ENCODE measurements at places on chromosomes 7 and 10. TPM values are rescaled to one million over a fixed set of nuclear protein-coding genes. Genes with fewer than 3 reads are reported as not detected.

SSC4D gene
- not detected for total RNA-seq

NKX1-2 gene
- total RNA-seq = not detected

DNA sequence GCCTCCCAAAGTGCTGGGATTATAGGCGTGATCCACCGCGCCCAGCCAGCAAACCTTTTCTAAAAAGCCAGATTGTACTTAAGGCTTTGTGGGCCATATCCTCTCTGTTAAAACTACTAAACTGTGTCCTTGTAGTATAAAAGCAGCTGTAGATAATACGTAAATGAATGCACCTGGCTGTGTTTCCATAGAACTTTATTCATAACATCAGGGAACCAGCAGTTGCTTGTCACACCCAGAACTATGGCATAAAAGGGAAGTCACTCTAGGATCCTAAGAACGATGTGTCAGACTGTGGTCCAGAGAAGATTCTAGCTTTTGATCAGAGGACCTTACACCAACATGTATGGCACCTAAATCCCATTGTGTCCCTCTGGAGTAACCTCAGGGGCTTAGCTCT, 63.0 kb downstream of the DENND2A start:
- no peak for DNase-seq

DNA sequence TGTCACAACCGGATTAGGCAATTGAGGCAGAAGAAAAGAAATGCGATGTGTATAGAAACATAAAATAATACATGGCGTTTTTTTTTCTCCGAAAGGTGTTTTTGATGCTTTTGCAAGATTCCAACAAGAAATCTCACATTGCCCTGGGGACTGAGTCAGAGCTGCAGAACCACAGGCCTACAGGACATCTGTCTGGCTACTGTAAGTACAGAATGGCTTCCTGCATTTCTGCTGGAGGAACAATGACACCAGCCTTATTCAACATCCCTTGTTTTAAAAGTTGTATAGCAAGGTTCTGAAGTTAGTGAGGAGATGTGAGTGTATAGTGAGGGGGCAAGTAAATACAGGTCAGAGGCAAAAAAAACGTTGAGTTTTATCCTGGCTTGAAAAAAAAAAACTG, 256.4 kb downstream of the ABCA13 start:
- DNase-seq = no peak

- DNase-seq = no peak
These were observed 10.4 kb upstream of the NXPH1 start for GRCh38 chr7:8423057-8423456.

DNA sequence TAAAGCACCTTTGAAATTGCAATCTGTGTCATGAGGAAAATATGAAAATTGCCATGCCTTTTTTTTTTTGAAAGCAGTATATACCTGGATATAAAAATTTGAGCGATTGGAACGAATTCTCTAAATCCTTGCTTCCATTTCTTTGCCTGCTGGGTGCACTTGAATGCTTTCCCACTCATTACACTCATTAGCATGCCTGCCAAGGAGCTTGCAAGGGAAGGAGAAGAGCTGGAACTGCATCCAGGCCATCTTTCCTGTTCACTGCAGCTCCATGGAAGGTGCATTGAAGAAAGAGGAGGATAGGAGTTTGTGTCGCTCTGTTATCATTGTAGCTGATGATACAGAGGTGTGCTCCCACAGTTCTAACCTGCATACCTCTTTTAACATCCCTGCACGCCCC, 102.4 kb upstream of the GJD4 start:
- DNase-seq = no peak

GRCh38 chr7:129436335-129436923, 2.2 kb downstream of the STRIP2 start:
- no peak for DNase-seq

- DNase-seq = no peak
These were observed 126.8 kb upstream of the FAM20C start for GRCh38 chr7:65554-65953.

DNA sequence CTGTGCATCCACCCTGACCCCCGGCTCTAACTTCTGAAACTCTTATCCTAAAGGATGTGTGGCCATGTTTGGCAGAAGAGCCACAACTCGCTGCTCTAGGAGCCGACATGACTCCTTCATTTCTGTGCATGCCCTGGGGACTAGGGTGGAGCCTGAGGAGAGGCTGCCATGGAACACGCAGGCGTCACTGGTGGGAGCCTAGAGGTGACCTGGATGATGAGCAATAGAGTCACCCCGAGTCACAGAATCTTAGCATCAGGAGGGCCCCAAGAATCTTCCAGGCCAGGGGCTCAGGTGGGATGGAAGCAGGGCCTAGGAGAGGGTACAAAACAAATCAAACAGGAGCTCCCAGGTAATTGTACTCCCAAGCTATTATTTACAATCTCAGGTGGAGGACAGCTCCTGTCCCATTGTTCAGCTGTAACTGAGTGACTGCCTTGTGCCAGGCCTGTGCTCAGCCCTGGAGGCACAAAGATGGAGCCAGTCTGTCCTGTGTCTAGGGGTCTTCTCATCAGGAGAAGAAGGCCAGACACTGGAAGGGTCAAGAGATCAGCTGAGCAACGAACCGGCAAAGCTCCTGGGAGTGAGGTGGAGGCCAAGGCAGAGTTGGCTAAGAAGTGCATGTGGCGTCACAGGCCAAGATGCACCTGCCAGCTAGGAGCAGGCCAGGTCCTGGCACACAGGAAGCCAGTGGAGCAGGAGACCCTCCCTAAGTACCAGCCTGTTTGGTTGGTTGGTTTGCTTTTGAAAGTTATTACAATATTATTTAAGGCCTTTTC, 5.8 kb upstream of the ZNF22 start:
- no peak for DNase-seq

DNA sequence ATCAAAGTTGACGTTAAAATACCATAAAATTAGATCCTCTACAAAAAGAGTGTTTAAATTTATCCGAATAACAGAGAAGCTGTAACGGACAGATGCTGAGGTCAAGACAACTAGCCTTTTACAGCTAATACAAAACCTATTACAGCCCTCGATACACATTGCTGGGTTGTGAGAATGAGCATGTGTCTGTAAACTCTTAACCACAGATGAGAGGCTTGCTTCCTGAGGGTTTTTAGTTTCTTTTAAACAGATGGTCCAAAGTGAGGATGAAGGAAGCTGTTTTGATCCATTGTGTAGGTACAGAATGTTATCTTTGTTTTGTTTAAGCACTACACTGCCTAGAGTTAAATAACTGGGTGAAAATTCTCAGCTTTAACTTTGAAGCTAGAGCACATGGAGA, 578.2 kb downstream of the PARD3 start:
- DNase-seq = no peak

- no peak for DNase-seq
These were observed 8.3 kb upstream of the MMP21 start for GRCh38 chr10:125783957-125784356.

ODAD2 gene
- 1.1 TPM for total RNA-seq

GNAT3 gene
- not detected for total RNA-seq

GRCh38 chr7:27998382-27998781, 182.2 kb downstream of the JAZF1 start:
- DNase-seq = no peak

DNA sequence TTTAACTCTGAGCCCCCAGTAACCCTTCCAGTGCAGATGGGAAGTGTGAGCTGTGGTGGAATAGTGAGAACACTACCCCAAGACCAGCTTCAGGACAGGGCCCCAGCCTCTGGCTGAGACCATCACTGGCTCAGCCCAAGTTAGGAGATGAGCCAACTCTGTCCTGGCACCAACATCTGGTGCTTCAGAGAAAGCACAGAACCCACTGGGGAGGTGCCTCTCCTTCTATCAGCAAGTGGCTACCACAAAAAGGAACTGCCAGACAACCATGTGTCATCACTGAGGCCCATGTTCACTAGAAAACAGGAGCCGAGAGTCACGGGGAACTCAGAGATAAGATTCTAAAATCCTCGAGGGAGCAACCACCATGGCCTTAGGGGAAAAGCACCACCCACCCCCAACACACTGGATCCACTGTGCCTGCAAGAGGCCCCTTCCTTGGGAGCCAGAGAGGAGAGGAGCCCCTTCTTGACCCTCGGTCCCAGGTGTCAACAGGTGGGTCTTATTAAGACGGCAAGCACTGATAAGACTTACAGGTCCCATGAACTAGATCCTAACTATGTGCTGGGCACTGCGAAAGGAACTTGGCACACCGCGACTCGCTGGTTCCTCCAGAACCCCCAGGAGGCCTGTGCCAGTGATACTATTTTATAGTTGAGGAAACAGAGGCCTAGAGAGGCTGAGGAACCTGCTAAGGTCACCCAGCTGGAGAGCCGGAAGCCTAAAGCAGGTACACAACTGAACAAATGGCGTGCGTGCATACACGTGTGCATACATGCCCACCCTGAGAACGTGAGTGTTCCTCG, 102.7 kb downstream of the FAM53B start:
- peak; percentile 45 for DNase-seq

FOXL3 gene
- total RNA-seq = not detected

DNA sequence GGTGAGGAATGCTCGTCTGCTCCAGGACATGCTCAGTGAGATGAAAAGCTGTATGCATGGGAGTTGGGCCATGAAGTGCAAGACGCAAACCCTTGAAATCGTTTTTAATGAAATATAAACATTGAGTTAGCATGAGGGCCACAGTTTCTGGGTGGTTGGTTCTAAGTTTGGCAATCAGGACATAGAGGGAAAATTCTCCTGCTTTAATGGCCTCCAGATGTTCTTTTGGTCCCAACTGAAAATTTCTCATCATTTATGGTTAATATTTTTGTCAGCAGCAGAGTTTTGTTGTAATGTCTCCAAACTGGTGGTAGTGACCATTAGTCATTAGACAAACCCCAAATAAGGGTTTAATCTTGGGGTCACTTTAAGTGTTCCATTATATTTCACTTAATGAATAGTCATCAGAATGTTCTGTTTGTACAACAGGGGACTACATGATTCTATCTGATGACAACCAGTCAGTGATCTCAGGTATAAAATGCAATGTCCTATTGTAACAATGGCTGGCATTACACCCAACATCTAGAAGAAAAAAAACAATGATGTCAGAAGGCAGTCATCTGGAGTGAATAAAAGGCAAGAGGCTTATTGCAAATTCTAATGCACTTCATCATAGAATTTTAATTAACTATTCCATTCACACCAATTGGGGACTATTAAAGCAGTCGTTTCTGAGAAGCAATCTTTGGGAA, 197.4 kb downstream of the JCAD start:
- no peak for DNase-seq

- DNase-seq = no peak
These were observed 73.0 kb upstream of the GTF2IRD1 start for GRCh38 chr7:74380720-74381119.

SMO gene
- total RNA-seq = 11.2 TPM

GRCh38 chr10:71840177-71840957, 10.7 kb downstream of the PSAP start:
- peak; percentile 58 for DNase-seq

Measured in mucosa of descending colon (tissue), 3 donors.